T-helper 17 cell (primary cell): ENCODE measurements at places on chromosomes 1 and 21. TPM values are rescaled to one million over a fixed set of nuclear protein-coding genes. Genes with fewer than 3 reads are reported as not detected.

PADI2 gene
- 0.23 TPM for total RNA-seq

TRIM17 gene
- total RNA-seq: 0.47 TPM

ARHGEF10L gene
- total RNA-seq: 0.35 TPM

CEP350 gene
- total RNA-seq: 66.8 TPM

LRRC71 gene
- not detected for total RNA-seq

RAVER2 gene
- 1.6 TPM for total RNA-seq

PRAMEF5 gene
- not detected for total RNA-seq

LCE1C gene
- total RNA-seq: not detected

C4BPB gene
- total RNA-seq: not detected

ILDR2 gene
- total RNA-seq: 0.20 TPM

GRIK3 gene
- not detected for total RNA-seq

UQCRH gene
- 123 TPM for total RNA-seq

GRCh38 chr1:12016182-12016581 lies 3.1 kb upstream of the MIIP start:
- H3K4me1 ChIP-seq: peaks cover 13% of the 10 kb centered on the region
- no peaks in the 10 kb centered on the region for H3K36me3 ChIP-seq
- no peaks in the 10 kb centered on the region for H3K27me3 ChIP-seq
- no peak overlapping the region for H3K27ac ChIP-seq
- H3K4me3 ChIP-seq: no peak overlapping the region

DNA sequence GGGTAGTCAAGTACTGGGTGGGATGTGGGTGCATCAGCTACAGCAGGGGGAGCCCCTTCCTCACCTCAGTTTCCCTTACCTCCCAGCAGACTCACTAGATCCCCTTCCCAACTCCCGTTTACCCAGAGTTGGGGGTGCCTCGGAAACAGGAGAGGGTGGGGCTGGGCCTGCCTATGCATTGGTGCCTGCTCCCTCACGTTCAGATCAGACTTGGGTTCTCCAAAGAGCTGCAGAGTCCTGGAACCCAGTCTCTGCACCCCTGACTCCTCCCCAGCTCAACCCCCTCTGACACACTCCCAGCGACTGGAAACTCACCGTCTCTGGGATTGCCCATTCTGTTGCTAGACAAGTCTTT lies 6.0 kb downstream of the FOXO6 start:
- H3K4me3 ChIP-seq: peak overlapping the region; percentile 62
- peaks cover 14% of the 10 kb centered on the region for H3K4me1 ChIP-seq
- H3K27ac ChIP-seq: peak overlapping the region; percentile 16

DNA sequence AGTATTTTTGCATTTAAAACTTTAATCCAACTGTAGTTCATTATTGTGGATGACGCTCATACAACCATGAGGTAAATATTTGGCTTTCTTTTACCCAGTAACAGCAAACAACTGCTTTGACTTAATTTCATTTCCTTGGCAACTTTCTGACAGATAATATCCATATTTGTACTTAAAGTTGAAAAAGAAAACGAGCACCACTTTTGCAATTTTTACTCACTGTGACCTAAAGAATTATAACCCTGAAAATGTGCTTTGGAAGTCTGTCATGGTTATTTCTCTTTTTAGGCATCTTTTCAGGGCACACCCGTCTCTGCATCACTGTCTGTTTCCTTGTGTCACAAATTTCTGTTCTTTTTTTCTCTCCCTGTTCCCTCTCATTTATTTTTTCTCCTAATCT lies 918 bp upstream of the CD2 start:
- H3K27me3 ChIP-seq: no peaks in the 10 kb centered on the region
- peaks cover 15% of the 10 kb centered on the region for H3K36me3 ChIP-seq
- peaks cover 31% of the 10 kb centered on the region for H3K4me1 ChIP-seq
- H3K4me3 ChIP-seq: peak overlapping the region; percentile 99
- H3K27ac ChIP-seq: peak overlapping the region; percentile 98

DNA sequence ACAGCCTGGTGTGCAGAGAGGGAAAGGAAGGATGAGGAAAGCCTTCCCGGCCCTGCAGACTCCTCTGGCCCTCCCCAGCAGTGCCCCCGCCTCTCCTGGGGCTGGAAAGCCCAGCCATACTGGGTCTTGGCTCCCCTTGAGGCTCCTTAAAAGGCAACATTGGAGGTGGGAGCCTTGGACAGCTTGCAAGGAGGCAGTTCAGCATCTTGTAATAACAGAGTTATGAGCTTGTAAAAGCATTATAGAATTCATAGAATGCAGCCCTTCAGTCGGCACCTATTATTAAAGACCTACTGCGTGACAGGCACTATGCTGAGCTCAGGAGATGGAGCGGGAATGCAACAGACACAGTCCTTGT lies 4.2 kb downstream of the TINAGL1 start:
- peaks cover 35% of the 10 kb centered on the region for H3K27me3 ChIP-seq
- no peak overlapping the region for H3K27ac ChIP-seq
- H3K36me3 ChIP-seq: no peaks in the 10 kb centered on the region
- DNase-seq: no peak

- no peaks in the 10 kb centered on the region for H3K4me1 ChIP-seq
- no peak overlapping the region for H3K4me3 ChIP-seq
- H3K27ac ChIP-seq: no peak overlapping the region
- no peaks in the 10 kb centered on the region for H3K36me3 ChIP-seq
- H3K27me3 ChIP-seq: peaks cover 7% of the 10 kb centered on the region
Measured at GRCh38 chr1:30337324-30337620, 386.1 kb downstream of the MATN1 start.

DNA sequence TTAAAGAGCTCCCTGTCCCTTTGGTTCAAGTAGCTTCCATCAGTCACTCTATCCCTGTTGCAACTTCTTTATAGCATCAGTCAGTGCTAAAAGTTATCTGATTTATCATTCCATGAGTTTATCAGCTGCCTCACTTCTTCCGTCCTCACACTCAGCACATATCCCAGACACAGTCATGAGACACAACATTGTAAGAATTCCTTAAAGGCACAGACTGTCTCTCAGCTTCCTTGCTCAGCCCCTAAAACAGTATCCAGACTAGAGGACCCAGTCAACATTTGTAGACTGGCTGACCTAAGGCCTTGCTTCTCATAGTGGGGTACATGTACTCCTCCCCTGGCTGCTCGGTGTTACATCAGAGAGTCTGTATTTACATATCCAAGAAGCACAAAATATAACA lies 164.9 kb upstream of the ADGRL2 start:
- no peaks in the 10 kb centered on the region for H3K27me3 ChIP-seq
- H3K4me3 ChIP-seq: no peak overlapping the region
- H3K27ac ChIP-seq: no peak overlapping the region
- H3K36me3 ChIP-seq: no peaks in the 10 kb centered on the region
- no peaks in the 10 kb centered on the region for H3K4me1 ChIP-seq

DNA sequence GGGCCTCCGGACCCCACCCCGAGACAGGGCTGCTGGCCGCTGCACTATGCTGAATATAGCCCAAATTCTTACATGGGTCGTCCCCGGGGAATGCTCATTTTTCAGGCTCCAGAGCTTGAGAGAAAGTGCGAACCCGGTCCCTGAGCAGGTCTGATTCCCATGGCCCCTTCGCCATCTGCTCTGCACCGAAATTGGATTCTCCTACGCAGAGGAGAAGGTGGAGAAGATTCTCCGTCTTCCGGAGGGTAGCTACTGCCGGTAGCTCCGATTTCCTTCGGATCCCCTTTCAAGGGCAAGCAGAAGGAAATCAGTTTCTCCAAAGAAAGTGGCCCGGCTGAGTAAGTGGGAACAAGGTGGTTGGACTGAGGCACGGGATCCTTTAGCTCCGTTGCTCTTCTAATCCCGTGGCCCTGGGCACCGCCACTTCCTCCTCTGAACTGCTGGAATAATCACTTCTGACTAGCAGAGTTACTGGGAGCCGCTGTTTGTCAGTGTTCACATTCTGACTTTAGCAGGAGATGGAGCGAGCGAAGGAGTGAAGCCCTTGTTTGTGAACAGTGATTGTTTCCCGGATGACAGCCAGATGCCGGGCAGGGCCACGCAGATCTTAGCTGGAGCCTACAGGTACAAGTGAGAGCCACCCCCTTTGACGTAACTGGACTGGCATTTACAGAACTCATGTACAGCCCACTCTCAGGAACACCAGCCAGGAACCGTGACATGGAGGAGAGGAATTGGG lies 1.1 kb upstream of the ZNF496 start:
- peaks cover 22% of the 10 kb centered on the region for H3K4me1 ChIP-seq

GRCh38 chr1:230905733-230906132 lies 37.4 kb upstream of the C1orf198 start:
- H3K27me3 ChIP-seq: no peaks in the 10 kb centered on the region
- H3K27ac ChIP-seq: peak overlapping the region; percentile 29
- DNase-seq: no peak

DNA sequence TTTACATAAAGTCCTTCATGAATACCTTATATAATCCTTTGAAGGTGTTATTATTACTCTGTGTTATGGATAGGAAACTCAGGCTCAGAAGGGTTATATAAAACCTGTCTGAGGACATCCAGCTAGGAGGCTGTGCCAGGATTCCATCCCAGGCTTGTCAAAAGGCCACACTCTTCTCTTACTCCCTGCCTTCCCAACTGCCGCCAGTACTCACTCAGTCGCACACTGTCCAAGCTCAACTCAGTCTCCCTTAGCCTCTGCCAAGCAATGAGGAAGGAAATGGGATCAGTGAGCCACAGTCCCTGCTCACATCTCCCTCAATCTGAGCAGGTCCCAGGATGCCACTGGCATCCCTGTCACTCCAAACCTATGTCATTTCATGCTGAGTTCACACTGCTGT lies 94.4 kb downstream of the NAV1 start:
- no peaks in the 10 kb centered on the region for H3K36me3 ChIP-seq
- no peak for DNase-seq
- peaks cover 12% of the 10 kb centered on the region for H3K27me3 ChIP-seq
- no peak overlapping the region for H3K27ac ChIP-seq

- H3K27ac ChIP-seq: peak overlapping the region; percentile 10
- H3K4me1 ChIP-seq: peaks cover 7% of the 10 kb centered on the region
- peak overlapping the region; percentile 10 for H3K4me3 ChIP-seq
- no peaks in the 10 kb centered on the region for H3K27me3 ChIP-seq
- peaks cover 12% of the 10 kb centered on the region for H3K36me3 ChIP-seq
Measured at GRCh38 chr1:243587823-243588560, 262.1 kb downstream of the AKT3 start.

- peak within 1 kb of the TSS; percentile 89 for H3K4me3 ChIP-seq
- H3K36me3 ChIP-seq: peaks cover 5% of the 10 kb centered on the region
- H3K27me3 ChIP-seq: peaks cover 89% of the 10 kb centered on the region
- H3K4me1 ChIP-seq: peaks cover 4% of the 10 kb centered on the region
Measured at GRCh38 chr1:111989531-111990025, at the start of gene KCND3. KCND3 (minus strand) TSS chr1:111989668.

GRCh38 chr1:7048395-7048794 lies 263.1 kb downstream of the CAMTA1 start:
- H3K4me1 ChIP-seq: no peaks in the 10 kb centered on the region
- H3K36me3 ChIP-seq: no peaks in the 10 kb centered on the region
- no peak overlapping the region for H3K27ac ChIP-seq
- peaks cover 50% of the 10 kb centered on the region for H3K27me3 ChIP-seq
- no peak overlapping the region for H3K4me3 ChIP-seq
- no peak for DNase-seq

GRCh38 chr1:181919542-181919941 lies 142.0 kb downstream of the ZNF648 start:
- H3K4me3 ChIP-seq: no peak overlapping the region
- no peak for DNase-seq
- no peaks in the 10 kb centered on the region for H3K36me3 ChIP-seq
- no peak overlapping the region for H3K27ac ChIP-seq
- peaks cover 13% of the 10 kb centered on the region for H3K27me3 ChIP-seq

DNA sequence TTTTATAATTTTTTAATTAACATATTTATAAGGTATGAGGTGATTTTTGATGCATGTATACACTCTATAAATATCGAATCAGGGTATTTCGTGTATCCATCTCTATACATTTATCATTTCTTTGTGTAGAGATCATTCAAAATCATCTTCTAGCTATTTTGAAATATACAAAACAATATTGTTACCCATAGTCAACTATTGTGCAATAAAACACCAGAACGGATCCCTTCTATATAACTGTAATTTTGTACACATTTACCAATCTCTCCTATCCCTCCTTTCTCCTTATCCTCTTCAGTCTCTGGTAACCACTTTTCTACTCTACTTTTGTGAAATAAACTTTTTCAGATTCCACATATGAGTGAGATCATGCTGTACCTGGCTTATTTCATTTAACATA lies 1459.6 kb downstream of the MRPL39 start:
- no peak overlapping the region for H3K27ac ChIP-seq
- DNase-seq: no peak
- no peaks in the 10 kb centered on the region for H3K36me3 ChIP-seq
- H3K27me3 ChIP-seq: no peaks in the 10 kb centered on the region

DNA sequence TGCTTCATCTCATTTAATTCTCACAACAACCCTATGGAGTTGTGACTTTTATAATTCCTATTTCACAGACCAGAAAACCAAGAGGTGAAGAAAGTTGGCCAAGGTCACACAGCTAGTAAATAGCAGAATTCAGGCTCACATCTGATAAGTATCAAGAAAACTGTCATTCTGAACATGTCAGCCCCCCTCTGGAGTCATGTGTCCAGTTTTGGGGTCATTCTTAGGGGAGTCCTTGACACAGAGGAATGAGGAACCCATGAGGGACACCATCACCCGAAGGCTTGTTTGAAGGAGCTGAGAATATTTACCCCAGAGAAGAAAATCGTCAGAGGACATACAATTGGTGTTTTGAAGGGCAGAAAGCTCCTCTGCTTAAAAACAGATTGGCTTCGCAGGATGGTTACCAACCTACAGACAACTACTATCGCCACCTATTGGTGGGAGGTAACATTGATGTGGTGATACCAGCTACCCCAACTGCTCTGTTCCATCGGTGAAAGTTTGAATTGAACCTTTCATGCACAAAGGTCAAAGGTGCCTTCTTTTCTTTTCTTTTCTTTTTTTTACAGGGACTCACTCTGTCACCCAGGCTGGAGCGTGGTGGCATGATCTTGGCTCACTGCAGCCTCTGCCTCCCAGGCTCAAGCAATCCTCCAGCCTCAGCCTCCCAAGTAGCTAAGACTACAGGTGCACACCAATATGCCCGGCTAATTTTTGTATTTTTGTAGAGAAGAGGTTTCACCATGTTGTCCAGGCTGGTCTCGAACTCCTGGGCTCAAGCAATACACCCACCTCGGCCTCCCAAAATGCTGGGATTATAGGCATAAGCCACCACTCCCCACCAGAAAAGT lies 31.3 kb downstream of the NCMAP start:
- H3K27me3 ChIP-seq: peaks cover 22% of the 10 kb centered on the region
- H3K27ac ChIP-seq: peak overlapping the region; percentile 78
- DNase-seq: peak; percentile 10
- H3K4me1 ChIP-seq: peaks cover 8% of the 10 kb centered on the region
- no peak overlapping the region for H3K4me3 ChIP-seq

DNA sequence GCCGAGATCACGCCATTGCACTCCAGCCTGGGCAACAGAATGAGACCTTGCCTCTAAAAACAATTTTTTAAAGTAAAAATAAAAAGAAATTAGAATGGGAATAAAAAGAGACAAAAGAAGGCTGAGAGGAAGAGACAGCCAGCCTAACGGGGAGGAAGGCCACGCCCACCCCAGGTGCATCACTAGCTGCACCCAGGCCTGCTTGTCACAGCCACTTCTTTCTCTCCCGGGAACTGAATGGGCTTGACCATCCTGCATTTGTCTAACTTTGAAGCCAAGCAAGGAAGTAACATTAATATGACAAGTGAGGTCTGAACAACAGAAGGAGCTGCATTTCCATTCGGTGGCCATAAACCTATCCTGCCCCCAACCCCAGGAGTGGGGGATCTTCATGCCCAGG lies 20.8 kb upstream of the EFNA1 start:
- DNase-seq: no peak
- no peak overlapping the region for H3K27ac ChIP-seq
- peaks cover 3% of the 10 kb centered on the region for H3K36me3 ChIP-seq
- H3K4me3 ChIP-seq: no peak overlapping the region

GRCh38 chr1:31112266-31112935 lies 46.9 kb upstream of the PUM1 start:
- H3K36me3 ChIP-seq: peaks cover 10% of the 10 kb centered on the region
- peaks cover 8% of the 10 kb centered on the region for H3K4me1 ChIP-seq
- H3K27me3 ChIP-seq: peaks cover 37% of the 10 kb centered on the region
- DNase-seq: no peak
- H3K4me3 ChIP-seq: no peak overlapping the region
